ENCODE measurements at places on chromosomes 3 and 15.
A peak's percentile ranks its signal among the peaks of the same experiment; 100 is the strongest.

DNA sequence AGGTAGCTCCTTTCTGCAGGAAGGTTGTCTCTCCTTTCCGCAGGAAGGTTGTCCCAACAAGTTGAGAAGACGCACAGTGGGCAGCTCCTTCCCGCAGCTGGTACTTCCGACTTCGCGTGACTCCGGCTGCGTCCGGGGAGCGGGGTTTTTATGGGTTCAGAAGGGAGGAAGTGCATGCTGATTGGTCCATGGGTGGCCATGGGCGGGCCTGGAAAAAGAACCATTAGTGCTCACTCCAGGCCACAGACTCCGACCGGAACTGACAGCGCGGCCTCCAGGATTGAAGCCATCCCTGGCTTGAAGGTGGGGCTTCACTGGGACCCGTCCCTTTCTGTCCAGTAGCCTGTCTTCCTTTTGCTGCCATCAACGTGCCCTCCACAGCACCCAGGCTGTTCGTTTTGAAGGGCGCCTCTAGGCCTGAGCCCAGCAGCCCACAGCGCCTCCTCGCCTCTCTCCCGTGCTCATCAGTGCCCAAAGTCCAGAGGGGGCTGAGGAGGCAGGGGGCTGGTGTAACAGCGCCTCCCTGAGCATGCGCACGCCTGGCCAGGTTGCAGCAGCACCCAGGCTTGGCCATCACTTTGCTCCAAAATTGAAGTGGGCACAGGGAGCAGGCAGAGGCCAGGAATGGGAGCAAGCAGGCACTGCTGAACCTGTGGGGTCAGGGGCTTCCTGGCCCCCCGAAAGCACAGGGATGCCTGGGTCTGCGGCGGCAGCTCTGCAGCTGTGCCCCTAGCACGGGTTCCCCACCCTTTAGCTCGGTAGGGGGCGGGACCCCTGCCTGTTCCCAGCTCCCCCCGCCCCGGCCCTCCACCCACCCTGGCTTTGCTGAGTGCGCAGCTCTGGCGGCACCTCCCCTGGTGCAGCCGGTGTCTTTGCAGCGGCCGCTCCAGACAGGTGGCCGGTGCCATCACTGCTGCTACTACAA lies 330.6 kb upstream of the MCTP2 start:
- DNase-seq, result no peak

- DNase-seq, result no peak
Measured at GRCh38 chr15:63880744-63881143, 47.0 kb upstream of the HERC1 start.

GRCh38 chr3:56494679-56495322 lies 26.5 kb upstream of the ERC2 start:
- peak; percentile 60 for DNase-seq

DNA sequence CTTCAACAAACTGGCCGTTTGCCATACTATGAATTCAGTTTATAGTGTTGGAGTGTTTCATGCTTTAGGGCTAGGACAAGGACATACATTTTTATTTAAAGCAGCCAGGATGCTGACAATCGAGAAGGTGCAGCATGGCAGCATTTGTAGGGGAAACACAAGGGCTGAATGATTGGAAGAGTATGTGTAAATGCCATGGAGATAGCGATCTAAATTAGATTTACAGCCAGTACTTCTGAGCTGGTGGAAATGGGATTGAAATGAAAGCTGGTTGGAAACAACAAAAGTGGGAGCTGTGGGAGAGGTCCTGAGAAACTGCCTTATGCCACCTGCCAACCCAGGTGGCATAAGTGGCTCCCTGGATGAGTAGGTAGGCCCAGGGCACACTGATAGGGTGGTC lies 209.9 kb upstream of the MRPL3 start:
- no peak for DNase-seq

DNA sequence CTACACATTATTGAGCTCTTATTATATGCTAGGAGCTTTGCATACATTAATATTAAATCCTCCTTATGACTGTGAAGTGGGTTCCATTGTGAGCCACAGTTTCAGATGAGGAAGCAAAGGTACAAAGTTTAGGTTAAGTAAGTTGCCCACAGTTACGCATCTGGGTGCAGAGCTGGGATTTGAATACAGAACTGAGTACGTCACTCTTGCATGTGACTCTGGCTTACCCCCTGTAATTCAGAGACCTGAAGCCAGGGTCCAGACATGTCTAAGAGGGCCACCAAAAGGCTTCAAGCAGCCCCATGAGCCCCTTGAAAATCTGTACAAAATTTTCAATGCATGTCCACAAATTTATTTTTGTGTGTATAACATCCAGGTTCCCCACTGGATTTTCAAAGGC lies 71.8 kb downstream of the KLF15 start:
- no peak for DNase-seq

DNA sequence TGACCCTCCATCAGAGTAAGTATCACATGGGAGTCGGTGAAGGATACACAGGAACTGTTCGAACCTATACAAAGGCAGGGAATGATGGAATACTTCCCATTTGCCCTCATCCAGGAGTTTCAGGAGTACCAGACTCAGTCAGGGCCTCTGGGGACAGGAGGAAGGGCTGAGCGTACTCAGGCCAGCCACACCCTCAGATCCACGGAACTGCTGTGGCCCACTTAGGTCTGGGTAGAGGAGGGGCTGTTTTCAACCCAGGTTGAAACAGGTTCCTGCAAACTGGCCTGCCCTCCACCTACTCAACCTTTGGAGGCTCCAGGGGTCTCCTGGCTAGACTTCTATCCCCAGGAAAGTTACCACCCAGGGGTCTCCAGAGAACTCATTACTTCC lies 6.7 kb upstream of the IGDCC3 start:
- DNase-seq, result no peak

GRCh38 chr3:55364421-55364820 lies 122.7 kb downstream of the WNT5A start:
- DNase-seq, result no peak
